ENCODE measurements at places on chromosomes 4 and X. TPM values are rescaled to one million over a fixed set of nuclear protein-coding genes. Genes with fewer than 3 reads are reported as not detected.

The SPP1 gene
- total RNA-seq: not detected

The PRRG1 gene
- total RNA-seq: 17.6 TPM

The MAGEA2B gene
- total RNA-seq: not detected

The ITIH6 gene
- not detected for total RNA-seq

The TMSB15C gene
- 4.7 TPM for total RNA-seq

The ADAMTS3 gene
- total RNA-seq: 0.23 TPM

The CCDC149 gene
- total RNA-seq: 2.2 TPM

The GAK gene
- total RNA-seq: 126 TPM

The GAGE13 gene
- total RNA-seq: not detected

The TMEM271 gene
- total RNA-seq: not detected

The GATA1 gene
- total RNA-seq: not detected

The ZNF157 gene
- not detected for total RNA-seq

The FREM3 gene
- total RNA-seq: not detected

The SLITRK4 gene
- total RNA-seq: 3.0 TPM

The COL25A1 gene
- 23.0 TPM for total RNA-seq

The KCND1 gene
- 0.32 TPM for total RNA-seq

The SMARCAD1 gene
- total RNA-seq: 39.6 TPM

The NLGN3 gene
- 0.23 TPM for total RNA-seq

The ANXA3 gene
- not detected for total RNA-seq

The RXFP1 gene
- total RNA-seq: 0.32 TPM

The GLOD5 gene
- not detected for total RNA-seq

The TRMT2B gene
- total RNA-seq: 15.6 TPM

The KCNE5 gene
- 0.29 TPM for total RNA-seq

The DIPK2B gene
- total RNA-seq: not detected

The CT45A3 gene
- not detected for total RNA-seq

The MAGEB2 gene
- not detected for total RNA-seq

The SLC25A4 gene
- total RNA-seq: 7.3 TPM

The TLR2 gene
- total RNA-seq: 1.3 TPM

The HTN1 gene
- not detected for total RNA-seq

The RTL3 gene
- total RNA-seq: 0.29 TPM

The SMIM9 gene
- total RNA-seq: not detected

The FRG2 gene
- not detected for total RNA-seq

The PDK3 gene
- total RNA-seq: 1.1 TPM

The BEX5 gene
- total RNA-seq: not detected

The RHOXF1 gene
- not detected for total RNA-seq

The HS3ST1 gene
- under 0.01 TPM for total RNA-seq

The S100P gene
- not detected for total RNA-seq

The NEXMIF gene
- total RNA-seq: not detected

The NDNF gene
- not detected for total RNA-seq

The ENPEP gene
- 0.13 TPM for total RNA-seq

The UGT2B28 gene
- total RNA-seq: not detected

The JCHAIN gene
- not detected for total RNA-seq

The DCLK2 gene
- total RNA-seq: 2.9 TPM

The NEUROG2 gene
- 0.06 TPM for total RNA-seq

The MSMO1 gene
- 74.1 TPM for total RNA-seq
